ENCODE measurements at places on chromosomes 3 and 15.

DNA sequence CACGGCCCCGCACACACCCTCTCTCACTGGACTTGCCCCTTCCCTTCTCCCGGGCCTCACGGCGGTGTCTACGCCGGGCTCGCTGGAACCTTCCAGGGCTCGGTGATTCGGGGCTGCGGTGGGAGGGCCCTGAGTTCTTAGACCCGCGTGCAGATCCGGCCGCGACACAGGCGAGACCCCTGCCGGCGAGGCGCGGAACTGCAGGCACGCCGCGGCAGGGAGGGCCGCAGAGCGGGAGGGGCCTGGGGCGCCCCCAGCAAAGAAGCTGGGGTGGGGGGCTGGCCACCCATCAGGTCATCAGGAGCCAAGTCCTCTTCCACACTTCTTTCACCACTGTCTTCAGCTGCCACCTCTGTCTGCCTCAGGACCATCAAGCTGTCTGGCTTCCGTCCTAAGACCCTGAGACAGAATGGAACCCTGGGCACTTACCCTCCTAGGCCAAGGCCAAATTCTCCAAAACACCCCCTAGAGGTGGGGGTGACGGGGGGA is 164.5 kb downstream of the XXYLT1 start:
- DNase-seq = no peak

GRCh38 chr15:56042982-56043980 is 49.9 kb upstream of the NEDD4 start:
- DNase-seq = no peak

- no peak for DNase-seq
These were observed 147.7 kb downstream of the CADPS start for GRCh38 chr3:62727536-62727935.

- DNase-seq = no peak
These were observed 131.2 kb downstream of the CD47 start for GRCh38 chr3:107959550-107960154.

- no peak for DNase-seq
These were observed 17.7 kb downstream of the TTC21A start for GRCh38 chr3:39124876-39125840.

- no peak for DNase-seq
These were observed 100.6 kb downstream of the IL1RAP start for GRCh38 chr3:190614226-190615059.
